Stimulated activated CD4-positive, alpha-beta T cell treated with anti-CD3 and anti-CD28 coated beads, Interleukin-4, amount 100 ng/mL, for 1 hour (primary cell): ENCODE measurements at places on chromosomes 6 and 20.

DNA sequence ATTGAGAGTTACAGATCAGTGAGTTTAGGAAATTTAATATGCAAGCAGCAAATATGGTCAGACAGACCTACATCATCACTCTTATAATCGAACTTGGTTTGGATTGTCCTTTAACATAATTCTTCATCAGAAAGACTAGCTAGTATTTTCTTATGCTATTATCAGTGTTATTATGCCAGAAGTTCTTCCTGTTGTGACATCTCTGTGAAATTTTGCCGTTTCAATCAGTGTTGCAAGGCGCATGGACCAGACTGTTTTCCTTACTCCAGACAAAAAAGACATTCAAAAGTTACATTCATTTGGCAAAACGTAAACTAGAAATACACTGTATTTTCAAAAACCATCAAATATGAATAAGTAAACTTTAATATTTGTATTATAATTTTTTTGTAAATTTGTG is 5.7 kb upstream of the TENT5A start:
- DNase-seq, result no peak

DNA sequence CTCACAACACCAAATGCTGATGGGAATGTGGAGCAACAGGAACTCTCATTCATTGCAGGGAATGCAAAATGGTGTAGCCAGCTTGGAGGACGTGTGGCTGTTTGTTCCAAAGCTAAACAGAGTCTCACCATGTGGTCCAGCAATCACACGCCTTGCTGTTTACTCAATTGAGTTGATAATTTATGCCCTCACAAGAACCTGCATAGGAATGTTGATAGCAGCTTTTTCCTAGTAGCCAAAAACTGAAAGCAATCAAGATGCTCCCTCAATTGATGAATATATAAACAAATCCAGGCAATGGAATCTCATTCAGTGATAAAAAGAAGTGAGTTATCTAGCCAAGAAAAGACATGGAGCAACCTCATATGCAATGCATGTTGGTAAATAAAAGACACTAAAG is 15.6 kb upstream of the VSX1 start:
- no peak for DNase-seq

DNA sequence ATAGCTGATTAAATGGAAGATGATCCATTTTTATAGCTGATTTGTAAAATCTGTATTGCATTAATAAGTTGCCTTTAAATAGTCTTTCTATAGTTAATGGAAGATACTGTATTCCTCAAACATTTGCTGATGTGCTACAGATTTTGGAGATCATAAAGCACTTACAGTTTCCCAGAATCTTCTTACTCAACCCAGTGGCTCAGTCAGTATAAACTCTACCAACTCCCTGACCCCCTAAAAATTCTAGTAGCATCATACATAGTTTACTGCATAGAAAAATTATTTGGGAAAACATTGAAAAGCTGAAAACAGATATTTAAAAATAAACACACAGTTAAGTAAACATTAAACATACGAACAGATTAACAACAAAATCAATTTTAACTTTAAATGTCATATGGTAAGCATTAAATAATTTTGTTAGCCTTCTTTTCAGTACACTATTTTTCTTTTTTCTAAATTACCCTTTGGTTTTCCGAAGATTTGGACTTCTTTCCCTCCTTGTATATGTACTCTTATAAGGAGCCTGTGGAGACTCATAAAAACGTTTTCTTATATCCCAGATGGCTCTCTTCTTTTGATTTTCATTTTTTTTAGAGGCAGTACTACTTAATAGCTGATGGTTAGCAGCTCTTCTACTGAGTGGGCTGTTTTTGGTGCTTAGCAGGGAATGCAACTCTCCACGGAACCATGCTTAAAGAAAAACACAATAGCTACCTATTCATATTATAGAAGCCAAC is 62.7 kb upstream of the BMP5 start:
- DNase-seq, result no peak

- no peak for DNase-seq
Observed at GRCh38 chr6:156347656-156348055, 429.5 kb upstream of the ARID1B start.

DNA sequence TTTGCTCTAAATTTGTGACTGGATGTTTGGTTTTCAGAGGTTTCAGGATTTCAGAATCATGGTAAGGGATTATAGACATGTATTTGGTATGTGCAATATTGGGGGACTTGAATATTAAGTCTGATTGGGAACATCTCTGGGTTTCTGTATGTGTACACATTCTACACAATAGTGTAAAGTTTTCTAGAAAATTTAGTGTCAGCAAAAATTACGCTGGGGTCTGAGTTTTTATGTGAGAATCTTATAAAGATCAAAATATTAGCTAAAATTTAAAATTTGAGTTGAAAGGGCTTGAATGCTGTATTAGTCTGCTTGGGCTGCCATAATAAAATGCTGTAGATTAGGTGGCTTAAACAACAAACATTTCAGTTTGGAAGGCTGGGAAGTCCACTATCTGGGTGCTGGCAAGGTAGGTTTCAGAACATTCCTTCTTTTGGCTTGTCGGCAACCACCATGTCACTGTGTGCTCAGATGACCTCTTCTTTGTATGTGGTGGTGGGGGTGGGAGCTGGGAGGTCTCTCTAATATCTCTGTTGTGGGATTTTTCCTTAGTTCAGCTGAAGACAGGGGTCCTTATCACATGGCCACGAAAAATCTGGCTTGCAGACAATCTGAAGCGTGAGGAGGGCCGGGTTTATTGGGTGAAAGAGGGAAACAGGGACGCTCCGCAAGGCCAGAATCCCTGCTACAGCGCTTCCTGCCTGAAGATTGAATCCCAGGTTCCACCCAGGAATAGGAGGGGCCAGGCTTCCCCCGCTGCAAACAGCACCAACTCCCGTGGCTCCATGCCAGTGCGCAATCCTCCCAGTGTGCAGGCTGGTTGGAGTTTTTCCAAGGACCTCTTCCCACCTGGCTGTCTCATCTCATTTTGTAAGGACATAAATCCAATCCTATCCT is 299.7 kb downstream of the PLCB1 start:
- DNase-seq, result no peak

DNA sequence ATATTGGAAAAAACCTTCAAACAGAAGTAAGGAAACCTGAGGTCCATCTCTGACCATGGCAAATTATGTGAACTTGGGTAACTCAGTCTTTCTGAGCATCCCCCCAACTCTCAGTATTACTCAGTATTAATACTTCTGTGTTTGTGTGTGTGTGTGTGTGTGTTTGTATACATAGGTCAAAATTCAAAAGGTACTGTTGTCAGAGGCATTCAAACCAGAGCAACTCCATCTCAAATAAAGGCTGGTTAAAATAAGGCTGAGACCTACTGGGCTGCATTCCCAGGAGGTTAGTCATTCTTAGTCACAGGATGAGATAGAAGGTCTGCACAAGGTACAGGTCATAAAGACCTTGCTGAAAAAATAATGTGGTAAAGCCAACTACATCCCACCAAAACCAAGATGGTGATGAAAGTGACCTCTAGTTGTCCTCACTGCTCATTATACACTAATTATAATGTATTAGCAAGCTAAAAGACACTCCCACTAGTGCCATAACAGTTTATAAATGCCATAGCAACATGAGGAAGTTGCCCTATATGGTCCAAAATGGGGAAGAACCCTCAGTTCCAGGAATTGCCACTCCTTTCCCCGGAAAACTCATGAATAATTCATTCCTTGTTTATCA is 33.3 kb upstream of the SLC22A16 start:
- no peak for DNase-seq

GRCh38 chr6:32439602-32440214 is at the start of gene HLA-DRA:
Gene HLA-DRA, plus strand, starts transcription at chr6:32439887. Its CDS starts 64 bp downstream, at chr6:32439951.
- no peak for DNase-seq

DNA sequence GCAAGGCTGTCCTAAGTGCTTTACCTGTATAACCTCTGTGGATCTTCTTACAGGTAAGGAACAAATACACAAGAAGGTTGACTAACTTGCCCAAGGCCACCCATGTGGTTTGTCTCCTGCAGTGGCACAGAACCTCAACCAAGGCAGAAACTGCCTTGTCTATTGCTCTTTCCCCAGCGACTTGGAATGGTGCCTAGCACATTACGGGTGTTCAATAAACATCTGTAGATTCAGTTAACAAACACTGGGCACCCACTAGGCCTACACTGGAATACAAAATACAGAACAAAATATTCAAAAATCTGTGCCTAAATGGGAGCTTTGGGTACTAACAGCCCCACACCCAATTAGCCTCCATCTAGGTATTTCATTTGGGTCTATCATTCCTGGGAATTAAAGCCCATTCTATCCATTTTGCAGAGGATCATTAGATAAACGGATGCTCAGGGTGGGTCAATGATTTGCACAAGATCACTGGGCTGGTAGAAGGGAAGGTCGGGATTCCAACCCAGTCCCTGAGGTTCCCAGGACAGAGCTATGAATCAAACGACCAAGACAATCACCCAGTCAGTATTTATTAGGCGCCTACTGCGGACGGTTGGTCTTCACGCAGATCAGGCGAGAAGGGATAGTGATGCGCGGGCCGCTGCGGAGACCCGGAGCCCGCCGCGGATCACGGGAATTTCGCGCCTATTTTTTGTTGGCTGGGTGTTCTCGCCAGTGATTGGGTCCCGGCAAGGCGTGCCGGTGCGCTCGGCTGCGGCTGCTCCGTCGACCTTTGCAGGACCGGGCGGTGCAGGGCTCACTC is at the start of gene STK35:
Gene STK35, plus strand, starts transcription at position 771 of the 808 bp plus-strand sequence. CDS start 55 bp downstream, outside the sequence.
- DNase-seq, result peak; percentile 70

- DNase-seq, result no peak
Observed at GRCh38 chr6:141301779-141302178, 830.9 kb upstream of the GJE1 start.

GRCh38 chr20:35215066-35215956 is 11.2 kb upstream of the MMP24 start:
- DNase-seq, result no peak

- no peak for DNase-seq
Observed at GRCh38 chr6:8549074-8549790, 113.9 kb upstream of the SLC35B3 start.

DNA sequence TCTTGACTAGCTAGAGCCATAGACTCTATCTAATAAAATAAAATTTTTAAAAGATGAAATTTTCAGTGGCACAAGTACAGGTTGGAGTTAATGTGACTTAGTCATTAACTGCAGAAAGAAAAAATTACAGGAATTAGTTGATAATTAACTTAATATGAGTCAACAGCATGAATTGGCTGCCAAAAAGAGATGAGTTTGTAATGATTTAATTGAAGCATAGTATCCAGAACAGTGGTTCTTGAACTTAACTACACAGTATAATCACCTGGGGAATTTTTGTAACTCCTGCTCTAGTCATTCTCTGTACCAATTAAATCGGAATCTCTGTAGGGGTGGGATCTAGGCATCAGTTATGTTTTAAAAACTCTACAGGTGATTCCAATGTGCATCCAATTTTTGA is 46.3 kb upstream of the HMGN3 start:
- no peak for DNase-seq

- no peak for DNase-seq
Observed at GRCh38 chr6:33905071-33905609, 101.3 kb upstream of the MLN start.

DNA sequence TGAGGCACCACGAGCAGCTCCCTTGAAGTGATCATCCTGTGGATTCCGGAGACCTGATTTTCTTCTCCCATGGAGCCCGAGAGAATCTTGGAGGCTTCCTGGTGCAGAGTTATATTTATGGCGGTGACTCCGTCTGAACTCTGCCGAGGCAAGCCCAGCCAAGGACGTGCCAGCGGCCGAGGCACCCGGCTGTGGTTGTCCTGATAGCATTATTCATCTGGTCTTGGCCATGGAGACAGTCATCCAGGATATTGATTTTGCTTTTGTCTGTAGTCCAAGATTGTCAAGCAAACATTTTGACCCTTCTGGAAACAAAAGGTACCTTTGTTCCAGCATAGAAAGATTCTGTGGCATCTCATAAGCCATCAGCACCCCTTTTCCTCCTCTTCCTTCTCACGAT is 163.3 kb downstream of the SCML4 start:
- no peak for DNase-seq

DNA sequence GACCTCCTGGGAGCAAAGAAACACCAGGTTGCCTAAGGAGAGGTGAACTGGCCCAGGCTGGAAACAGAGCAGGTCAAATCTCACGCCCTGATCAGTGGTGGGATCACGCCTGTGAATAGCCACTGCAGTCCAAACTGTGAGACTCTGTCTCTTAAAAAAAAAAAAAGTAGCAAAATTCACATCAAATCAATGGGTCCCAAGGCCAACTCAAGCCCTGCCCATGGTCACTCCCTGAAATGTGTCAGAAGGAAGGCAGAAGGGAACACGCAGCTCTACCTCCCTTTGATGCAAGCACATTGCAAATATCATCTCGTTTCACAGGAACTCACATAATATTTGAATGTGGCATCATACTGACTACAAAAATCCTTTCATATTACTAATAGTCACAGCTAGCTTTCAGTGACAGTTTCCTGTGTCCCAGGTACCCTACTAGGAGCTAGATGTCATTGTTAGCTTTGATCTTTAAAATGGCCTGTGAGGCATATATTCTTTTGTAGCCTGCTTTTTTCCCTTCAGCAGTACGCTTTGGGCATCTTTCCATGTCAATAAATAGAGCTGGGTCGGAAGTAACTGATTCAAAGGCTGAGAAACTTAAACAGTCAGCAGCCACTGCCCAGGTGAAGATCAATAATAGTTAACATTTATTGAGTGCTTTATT is 14.4 kb upstream of the TTPAL start:
- no peak for DNase-seq

DNA sequence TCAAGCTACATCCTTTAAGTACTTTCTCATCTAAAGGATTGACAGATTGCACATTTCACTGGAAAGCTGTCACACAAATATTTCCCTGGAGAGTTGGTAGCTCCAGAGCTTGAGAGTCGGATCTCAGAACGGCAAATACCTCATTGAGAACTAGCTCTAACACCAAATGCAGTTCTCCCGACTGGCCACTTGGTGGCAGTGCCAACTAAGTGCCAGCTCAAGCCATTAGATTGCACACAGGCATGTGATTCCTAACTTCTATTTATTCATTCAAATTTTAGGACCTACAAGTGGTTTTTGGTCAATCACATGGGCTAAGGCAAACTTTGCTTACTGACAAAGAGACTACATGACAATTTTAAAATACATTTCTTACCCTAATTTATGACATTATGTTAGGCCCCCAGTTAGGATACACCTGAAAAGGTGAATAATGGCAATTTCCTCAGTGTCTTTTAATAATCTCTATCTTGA is 7.9 kb upstream of the MCHR2 start:
- DNase-seq, result peak; percentile 27

DNA sequence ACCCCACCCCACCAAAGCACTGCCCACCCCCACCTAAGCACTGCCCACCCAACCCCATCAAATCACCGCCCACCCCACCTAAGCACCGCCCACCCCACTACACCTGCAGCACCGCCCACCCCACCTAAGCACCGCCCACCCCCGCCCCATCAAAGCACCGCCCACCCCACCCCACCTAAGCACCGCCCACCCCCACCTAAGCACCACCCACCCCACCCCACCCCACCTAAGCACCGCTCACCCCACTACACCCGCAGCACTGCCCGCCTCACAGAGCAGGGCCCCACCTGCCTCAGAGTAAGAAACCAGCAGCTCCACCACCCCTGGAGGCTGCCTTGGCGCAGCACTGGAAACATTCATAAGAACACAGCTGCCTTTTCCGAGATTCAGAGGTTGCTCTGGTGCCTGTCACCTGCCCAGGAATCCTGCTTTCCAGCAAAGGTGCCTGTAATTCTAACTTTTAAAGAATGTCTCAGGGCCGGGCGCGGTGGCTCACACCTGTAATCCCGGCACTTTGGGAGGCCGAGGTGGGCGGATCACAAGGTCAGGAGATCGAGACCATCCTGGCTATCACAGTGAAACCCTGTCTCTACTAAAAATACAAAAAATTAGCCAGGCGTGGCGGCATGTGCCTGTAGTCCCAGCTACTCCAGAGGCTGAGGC is 148.2 kb downstream of the BMP7 start:
- DNase-seq, result no peak

- peak; percentile 51 for DNase-seq
Observed at GRCh38 chr20:846894-847278, 13.4 kb downstream of the FAM110A start.
